Stimulated activated CD8-positive, alpha-beta memory T cell treated with anti-CD3 and anti-CD28 coated beads, Interleukin-4, amount 100 ng/mL, for 4 hours (primary cell): ENCODE measurements at places on chromosomes 6 and 20.

GRCh38 chr6:110389689-110390382 is 25.5 kb downstream of the DDO start:
- DNase-seq = no peak

DNA sequence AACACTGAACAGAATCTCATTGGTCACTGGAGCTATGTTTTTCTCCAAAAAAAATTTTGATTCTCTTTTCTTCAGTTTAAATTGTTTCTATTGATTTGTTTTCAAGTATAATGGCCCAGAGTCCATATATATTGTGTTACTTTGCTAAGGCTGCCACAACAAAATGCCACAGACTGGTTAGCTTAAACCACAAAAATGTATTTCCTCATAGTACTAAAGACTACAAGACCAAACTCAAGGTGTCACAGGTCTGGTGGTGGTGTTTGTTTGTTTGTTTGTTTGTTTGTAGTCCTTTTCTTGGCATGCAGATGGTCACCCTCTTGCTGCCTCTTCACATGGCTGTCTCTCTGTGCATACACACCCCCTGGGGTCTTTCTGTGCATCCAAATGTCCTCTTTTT is 34.0 kb downstream of the BMP5 start:
- DNase-seq = no peak

DNA sequence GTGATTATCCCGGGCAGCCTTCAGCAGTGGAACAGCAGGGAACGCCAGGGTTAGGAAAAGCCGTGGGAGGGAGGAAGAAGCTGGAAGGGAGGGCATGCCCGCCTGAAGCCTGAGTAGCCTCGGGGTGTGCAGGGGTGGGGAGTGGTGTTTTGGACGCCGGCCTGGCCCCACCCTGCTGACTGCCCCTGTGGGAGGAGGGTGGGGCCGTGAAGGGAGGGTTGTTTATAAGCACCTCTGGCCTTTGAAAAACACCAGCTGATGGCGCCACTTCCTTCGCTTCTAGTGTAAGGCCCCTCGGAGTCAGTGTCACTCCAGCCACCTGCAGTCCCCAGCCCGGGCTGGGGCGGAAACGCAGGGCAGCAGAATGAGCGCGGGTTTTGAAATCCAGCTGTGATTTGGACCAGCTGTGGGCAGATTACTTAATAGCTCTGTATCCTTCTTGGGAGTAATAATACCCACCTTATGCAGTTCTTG is 52.8 kb upstream of the BMP6 start:
- no peak for DNase-seq

GRCh38 chr6:113765909-113766308 is 91.2 kb upstream of the MARCKS start:
- DNase-seq = no peak

- DNase-seq = no peak
These were observed 659 bp downstream of the TAF4 start for GRCh38 chr20:62064770-62065673.

DNA sequence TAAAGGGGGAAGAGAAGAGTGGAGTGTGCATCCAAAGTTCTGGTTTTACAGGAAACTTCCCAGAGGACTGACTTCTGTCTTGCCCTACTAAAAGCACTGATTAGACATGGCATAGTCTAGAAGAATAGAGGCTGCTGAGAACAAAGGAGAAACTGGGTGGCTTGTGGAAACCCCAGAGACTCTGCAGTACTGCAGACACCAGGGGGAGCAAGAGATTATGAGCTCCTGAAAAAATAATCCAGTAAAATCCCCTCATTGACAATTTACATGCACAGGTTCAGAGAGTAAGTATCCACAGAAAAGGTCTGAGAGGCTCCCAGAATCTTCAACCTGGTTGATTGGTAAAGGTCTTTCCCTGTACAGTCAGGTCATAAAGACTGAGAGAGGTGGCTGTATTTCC is 48.7 kb upstream of the CLVS2 start:
- no peak for DNase-seq

DNA sequence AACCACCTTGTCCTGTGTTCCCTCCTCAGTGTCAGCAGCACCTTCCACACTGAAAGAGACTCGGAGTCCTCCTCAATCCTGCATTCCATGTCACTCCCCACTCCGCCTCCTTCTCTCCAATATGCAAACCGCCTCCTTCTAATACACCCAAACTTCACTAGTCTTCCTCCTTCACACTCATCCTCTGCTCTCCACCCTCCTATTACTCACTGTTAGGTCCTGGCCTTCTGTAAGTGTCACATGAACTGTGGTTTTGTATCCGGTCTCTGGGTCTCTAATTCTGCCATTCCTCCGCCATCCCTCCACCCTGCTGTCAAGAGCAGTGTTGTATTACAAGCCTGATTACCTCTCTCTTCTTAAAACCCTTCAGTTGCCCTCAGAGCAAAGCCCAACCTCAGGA is 200.5 kb upstream of the CDYL start:
- DNase-seq = no peak

DNA sequence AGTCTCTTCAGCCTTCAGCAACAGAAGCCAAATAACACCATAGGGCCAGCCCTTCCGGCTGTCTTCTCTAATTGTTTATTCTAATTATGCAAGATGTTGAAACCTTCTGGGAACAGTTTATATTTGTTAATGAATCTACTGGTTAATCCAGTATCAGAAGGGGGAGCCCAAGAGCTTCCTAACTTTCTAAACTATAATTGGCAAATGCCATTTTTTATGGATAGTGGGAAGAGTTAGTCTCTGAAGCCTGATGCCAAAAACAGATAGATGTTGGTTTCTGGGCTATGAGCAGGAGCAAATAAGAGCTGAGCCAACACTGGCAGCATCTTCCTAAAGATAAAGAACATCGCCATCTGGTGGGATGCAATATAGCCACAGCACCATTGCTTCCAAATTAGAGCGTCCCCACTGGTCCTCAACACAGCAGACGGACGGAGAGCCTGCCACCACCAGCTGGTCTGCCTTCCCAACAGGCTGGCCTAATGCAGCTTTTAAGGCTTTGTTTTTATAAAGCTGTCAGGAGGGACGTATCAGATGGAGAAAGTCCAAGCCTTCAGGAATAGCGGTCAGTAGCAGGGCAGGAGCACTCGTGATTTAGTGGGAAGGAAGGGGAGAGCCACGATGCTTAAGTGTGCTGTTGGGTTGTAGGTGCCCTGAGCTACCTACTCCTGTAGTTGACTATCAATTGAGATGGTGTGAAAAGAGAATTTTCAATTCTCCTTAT is 118.8 kb downstream of the RALGAPA2 start:
- no peak for DNase-seq

DNA sequence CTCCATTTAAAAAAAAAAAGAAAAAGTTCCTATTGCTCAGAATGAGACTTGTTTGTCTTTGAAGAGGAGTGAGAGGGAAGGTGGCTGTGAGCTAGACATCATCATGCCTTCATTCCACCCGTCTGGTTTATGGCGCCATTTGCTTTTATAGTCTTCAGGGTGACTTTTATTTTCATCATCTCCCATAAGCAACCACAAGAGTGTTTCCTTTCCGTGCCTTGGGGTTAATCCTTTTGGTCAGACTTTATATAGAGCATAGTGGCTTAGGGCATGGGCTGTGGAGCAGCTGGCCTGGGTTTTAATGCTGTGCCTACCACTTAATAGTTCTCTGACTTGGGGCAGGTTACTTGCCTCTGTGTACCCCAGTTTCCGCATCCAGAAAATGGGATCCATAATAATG is 77.8 kb downstream of the RREB1 start:
- no peak for DNase-seq

DNA sequence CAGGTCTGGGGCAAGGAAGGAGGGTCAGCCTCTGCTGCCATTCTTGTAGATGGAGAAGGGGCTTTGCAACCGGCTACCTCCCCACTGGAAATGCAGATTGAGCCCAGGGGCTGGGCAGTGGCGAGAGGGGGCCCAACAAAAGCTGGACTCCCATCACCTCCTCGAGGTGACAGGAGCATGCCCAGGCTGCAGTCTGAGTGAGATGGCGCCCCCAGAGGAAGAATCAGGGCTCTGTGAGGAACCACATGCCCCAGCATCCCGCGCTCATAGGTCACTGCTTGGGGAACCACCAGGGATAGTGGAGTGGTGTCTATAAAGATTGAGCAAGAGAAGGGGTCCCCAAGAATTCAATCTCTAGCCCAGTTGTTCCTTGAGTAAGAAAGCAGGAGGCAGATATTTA is 31.6 kb upstream of the NEDD9 start:
- no peak for DNase-seq

- DNase-seq = no peak
These were observed 188.3 kb downstream of the OGFRL1 start for GRCh38 chr6:71476872-71477271.

GRCh38 chr6:144364782-144365181 is 79.6 kb downstream of the UTRN start:
- DNase-seq = no peak

DNA sequence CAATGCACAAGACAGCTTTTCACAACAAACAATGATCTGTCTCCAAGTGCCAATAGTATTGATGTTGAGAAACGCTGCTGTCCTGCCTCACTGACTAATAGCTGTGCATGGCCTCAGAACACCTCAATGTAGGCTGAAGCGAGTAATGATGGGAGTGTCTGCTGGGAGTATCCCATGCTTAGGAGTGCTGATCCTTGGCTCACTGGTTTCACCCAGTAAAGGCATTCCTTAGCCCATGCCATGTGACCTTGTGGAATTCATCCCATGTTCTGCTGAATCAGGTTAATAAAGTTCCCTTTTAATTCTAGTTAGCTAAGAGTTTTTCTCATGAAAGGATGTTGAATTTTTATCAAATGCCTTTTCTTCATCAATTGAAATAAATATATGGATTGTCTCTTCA is 3.8 kb upstream of the WFDC12 start:
- DNase-seq = no peak

DNA sequence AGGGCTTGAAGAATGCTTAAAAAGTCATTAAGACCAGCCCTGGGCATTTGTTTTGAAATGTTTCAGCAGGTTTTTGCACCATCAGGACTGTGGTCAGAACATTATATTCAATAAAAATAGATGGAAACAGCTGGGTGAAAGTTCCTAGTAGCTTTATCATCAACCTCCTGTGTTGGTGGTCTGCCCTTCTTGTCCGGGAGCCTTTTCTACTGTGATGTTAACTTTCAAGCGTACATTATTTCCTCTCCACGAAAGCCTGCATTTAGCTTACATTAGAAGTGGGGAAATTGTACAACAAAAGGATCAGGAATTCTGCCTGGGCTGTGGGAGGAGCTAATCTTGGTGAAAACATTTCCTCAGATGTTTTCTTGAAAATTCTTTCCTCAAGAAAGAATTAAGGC is 71.1 kb downstream of the LAMA4 start:
- DNase-seq = no peak

GRCh38 chr6:35013701-35014100 is 124.6 kb downstream of the ANKS1A start:
- DNase-seq = no peak

DNA sequence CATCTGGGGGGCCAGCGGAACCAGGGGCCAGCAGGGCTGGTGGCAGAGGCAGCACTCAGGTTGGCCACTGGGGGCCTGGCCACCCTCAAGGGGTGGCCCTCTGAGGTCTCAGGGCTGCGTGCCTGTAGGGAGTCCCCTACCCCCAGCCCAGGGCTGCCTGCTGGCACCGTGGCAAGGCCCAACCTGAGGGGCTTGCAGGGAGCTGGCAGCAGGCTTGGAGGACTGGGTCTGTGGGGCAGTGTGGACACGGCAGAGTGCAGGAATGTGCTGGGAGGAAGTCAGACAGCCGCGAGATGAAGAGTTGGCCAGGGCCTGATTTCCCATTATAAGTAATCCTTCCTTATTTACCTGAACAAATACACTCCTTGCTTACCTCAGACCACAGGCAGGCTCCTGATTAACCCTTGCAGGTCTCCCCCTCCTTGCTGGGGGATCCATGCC is at the start of gene SPDEF:
TSS of gene SPDEF (minus strand) at position 299 of the 441 bp plus-strand sequence. CDS start 11,874 bp downstream, outside the sequence.
- no peak for DNase-seq

DNA sequence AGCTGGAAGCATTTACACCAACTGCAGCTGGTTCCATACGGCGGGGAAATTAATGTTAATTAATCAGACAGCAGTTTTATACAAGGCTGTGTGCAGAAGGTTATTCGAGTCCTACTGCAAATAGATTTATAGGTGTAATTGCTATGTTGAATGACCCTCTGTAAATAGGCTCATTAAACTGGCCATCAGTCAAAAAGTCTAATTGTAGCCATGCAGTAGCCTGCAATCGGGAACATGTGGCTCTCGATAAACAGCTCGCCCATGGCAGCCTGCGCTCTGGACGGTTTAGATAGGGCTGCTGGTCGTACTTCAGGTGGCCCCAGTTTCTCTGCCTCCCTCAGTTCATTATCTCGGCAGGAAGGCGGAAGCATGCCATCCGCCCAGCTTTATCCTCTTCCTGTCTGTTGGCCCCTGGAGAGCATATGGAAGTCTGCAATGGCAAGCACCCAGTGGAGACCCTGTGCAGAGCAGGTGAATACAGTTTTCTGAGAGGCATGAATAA is 143.2 kb downstream of the MBOAT1 start:
- DNase-seq = no peak

GRCh38 chr6:81606965-81607381 is 145.5 kb downstream of the TENT5A start:
- DNase-seq = no peak

DNA sequence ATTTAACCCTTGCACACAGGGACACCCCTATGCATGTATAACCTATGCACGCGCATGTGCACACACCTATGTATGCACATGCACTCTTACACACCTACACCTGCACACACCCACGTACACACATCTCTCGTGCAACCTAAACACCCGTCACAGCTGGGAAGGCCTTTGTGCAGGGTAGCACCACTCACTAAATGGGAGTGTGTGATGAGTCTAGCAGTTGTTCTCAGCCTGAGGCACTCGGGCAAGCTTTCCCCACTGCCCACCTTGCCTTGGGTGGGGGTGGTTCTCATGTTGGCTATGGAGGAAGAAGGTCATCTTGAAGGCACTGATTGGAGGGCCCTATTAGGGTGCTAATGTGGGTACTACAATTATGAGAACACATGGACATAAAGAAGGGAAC is 85.8 kb downstream of the DLL1 start:
- no peak for DNase-seq

DNA sequence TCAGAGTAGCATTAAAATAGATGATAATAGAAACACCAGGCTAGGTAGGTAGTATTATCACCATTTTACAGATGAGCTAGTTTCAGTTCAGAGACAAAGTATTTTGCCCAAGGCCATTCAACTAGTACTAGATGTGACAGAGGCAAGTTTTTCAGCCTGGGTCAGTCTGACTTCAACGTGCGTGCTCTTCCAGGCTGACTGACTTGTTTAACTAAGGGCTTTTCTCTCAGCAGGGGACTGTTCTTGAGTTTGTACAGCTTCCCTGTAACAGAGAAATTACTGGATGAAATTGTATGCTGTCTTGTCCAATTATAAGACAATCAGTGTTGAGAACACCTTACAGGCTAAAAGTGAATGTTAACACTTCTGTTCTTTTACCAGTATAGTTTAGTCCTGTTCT is 333.5 kb upstream of the MAN1A1 start:
- DNase-seq = no peak
